ENCODE measurements at places on chromosomes 1 and 21.

DNA sequence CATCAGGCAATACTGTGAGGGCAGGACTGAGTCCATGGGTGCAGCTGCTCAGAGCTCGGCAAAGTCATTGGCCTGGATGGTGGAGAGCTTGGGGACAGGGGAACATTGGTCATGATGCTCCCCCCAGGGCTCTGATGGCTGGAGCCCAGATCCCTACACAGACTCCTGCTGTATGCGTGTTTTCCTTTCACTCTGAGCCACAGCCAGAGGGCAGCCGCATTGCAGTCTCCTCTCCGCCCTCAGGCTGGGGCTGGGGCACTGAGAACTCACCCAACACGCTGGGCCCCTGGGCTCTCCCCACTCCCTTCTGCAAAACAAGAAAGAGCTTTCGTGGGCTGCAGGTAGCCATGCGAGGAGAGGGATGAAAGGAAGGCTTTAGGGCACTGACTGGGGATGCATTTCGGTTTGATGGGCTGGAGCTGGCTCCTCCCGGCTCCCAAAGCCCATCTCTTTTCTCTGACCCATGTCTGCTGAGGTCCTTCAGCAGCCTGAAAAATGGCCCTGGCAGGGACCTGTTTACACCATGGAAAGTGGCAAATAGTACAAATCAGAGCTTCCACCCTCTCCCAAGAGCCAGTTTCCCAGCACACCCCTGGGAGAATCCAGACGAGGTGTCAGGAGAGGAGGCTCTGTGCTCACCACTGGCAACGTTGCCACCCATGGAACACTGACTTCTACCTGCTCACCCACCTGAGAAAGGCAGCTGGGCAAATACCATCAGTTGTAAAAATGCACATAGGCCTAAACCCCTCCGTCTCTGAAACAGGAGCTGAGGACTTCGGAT, 43.8 kb downstream of the CAPN2 start:
- DNase-seq = no peak

GRCh38 chr1:218660678-218661053, 315.5 kb downstream of the TGFB2 start:
- DNase-seq = no peak

- DNase-seq = no peak
Observed at GRCh38 chr21:46066591-46067331, 31.2 kb upstream of the COL6A2 start.

DNA sequence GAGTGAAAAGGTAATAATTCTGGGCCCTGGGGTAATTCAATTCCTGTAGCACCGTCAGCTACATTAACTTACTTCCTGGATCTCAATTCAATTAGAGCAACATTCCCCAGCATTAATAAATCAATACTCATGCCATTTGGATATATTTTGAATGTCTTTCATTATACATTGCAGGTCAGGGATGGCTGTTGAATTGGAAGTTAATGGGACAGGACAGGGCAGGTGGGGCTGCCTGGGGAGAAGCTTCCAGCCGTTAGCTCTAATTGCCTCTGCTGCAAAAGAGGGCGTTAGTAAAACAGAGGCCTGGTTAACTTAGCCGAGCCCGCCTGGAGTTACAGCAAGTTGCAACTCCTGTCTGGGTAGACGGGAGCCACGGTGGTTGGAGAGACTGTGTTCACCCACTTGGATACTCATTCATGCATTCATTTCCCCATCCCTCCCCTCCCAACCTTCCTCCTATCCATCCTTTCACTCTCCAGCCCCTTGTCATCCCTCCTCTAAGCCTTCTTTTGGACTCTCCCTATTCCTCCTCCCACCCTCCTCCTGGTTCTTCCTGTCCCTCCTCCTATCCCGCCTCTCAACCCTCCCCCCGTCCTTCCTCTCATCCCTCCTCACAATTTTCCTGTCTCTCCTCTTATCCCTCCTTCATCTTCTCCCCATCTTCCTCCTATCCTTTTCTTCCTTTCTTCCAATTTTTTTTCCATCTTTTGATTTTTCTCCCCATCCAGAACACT, 137.6 kb upstream of the RUNX3 start:
- DNase-seq = peak; percentile 16

GRCh38 chr1:32345289-32345827, 9.3 kb upstream of the MARCKSL1 start:
- DNase-seq = no peak

DNA sequence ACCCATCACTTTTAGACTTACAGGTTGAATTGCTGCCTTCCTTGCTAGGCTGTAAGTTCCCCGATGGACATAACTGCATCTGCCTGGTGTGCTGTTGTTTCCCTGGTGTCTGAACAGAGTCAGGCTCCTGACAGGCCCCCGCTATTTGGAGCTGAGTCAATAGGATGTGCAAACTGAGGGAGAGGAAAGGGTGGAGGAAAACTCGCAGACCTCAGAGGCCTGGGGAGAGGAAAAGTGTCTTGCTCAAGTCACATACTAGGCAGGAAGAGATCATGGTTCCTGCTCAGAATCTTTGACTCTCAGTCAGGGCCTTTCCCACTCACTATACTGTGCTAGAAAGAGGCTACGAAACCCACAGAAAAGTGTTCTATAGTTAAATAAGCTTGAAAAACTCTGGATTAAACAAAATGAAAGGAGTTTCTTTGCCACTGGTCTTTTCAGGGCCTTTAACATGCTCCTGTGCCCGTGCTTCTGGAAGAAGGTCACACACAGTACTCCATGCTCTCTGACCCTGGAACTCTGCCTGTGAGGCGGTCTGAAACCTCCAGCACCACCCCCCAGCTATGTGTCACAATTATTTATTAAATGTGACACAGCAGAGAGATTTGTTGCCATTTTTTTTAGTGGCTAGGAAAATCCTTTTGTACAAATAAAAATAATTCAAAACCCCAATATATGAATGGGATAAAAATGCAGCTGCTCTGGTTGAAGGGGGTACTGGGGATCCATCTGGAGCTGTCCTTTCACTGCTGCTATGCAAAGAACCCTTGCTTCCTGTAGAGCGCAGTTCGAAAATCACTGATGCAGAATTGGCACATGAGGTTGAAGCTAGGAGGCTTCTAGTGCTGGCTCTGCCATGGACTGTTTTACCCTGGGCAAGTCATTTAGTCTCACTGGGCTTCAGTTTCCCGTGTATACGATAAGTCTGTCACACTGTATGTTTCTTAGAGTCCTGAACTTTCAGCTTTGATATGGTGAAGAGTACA, 20.1 kb upstream of the CDCP2 start:
- DNase-seq = no peak

DNA sequence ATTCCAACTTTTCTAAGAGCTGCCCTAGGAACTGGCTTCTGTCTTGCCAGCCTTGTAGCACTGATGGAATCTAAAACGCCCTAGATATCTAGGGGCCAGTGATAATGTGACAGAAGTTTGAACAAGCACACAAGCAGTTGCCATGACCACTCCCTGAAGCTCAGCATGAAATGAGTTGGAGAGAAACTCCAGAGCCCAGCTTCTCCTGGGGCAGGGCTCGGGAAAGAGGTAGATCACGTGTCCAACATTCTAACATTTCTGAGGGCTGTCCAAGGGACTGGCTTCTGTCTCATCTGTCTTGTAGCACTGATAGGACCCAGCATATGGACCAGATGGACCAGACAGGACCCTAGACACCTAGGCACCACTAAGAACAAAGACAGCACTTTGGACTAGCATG, 37.9 kb downstream of the OMA1 start:
- DNase-seq = no peak

- no peak for DNase-seq
Observed at GRCh38 chr1:3307359-3307758, 147.1 kb upstream of the ARHGEF16 start.

GRCh38 chr1:94067196-94067595, 53.8 kb downstream of the ABCA4 start:
- DNase-seq = no peak

- peak; percentile 72 for DNase-seq
Observed at GRCh38 chr1:38083541-38083940, 36.9 kb upstream of the POU3F1 start.

DNA sequence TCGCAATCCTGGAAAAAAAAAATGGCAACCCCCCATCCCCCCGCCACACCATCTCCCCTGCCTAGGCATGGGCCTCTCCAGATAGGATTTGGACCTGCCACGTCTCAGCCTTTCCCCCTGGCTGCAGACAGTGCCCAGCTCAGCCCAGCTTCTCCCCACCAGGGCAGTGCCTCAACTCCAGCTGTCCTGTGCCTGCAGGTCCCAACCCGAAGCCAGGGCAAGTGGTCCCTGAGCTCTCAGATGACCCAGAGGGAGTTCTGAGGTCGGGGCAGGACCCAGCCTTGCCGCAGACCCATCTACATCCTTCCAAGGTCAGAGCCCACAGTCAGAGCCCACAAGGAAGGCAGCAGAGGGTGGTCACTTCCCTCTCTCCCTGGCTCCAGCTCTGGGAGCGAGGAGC, 86.7 kb upstream of the POU3F1 start:
- DNase-seq = no peak

DNA sequence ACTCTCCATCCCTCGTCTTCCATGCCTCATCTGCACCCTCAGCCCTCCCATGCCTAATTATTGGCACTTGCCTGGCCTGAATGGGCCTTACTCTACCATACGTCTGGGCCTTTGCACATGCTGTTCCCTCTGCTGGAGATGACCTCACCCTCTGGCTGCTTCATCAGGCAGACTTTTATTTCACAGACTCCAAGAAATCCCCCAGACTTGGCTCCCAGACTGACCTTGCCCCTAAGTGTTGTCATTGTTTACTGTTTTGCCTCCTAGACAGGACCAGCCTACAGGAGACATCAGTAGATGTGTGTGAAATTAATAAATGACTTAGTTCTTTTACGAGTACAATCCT, 5.2 kb upstream of the AHDC1 start:
- no peak for DNase-seq

GRCh38 chr21:35601211-35601610, 459.1 kb downstream of the SETD4 start:
- DNase-seq = no peak

- no peak for DNase-seq
Observed at GRCh38 chr1:77371396-77371795, 89.6 kb downstream of the AK5 start.

DNA sequence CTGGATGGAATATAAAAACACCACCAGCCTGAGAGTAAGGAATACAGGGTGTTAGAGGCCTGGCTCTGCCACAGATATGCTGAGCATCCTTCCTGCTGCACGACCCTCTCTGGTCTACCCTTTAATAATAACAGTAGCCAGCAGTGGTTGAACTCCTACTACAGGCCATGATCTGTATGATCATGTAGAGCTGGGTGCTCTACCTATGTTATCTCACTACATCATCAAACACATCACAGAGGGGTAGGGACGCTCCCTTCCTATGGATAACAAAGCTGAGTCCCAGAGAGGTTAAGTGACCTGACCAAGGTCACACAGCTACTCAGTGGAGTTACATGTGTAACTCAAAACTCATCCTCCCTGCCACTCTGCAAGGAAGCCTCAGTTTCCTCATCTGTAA, 13.0 kb upstream of the MYOM3 start:
- DNase-seq = no peak

GRCh38 chr1:33228935-33229487, 27.3 kb upstream of the ZNF362 start:
- no peak for DNase-seq

DNA sequence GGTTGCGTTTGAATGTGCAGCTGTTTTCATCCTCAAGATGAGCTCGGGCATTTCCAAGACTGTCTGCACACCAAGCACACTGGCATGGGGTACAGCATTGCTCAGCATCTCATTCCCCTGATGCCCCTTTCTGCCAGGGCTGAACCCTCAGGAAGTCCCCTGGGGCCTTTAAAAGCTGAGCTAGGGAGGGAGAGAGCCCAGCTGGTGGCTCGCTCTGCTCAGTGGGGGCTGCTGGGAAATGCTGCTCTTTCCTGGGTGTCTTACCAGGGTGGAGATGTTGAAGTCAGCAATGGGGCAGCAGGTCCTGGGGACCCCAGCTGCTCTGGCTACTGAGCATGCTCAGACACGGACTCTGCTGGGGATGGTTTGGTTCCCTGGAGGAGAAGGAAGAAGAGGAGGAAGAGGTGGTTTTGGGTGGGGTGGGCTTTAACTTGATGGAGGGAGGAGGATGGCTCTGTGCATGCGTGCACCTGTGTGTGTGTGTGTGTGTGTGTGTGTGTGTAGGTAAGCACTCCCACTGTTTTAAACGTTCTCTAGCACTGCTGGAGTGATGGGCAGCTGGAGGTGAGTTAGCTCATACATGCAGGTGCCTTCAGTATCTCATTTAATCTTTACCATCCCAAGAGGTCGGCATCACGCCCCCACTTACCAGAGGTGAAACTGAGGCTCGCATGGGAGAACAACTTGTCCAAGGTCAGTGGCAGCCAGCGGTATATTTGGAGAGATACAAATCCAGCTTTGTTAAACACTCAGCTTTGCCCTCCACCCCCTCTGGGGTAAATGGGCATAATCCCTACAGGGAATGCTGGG, 40.9 kb downstream of the ACTL8 start:
- peak; percentile 63 for DNase-seq

GRCh38 chr21:32257962-32258785, 20.7 kb downstream of the MIS18A start:
- peak; percentile 52 for DNase-seq

GRCh38 chr1:18314399-18314798, 166.3 kb upstream of the KLHDC7A start:
- DNase-seq = no peak

Measured in NCI-H526 (cell line).